Right ventricle myocardium inferior (tissue), 1 donor: ENCODE measurements at places on chromosomes 1 and 21. TPM values are rescaled to one million over a fixed set of nuclear protein-coding genes. Genes with fewer than 3 reads are reported as not detected.
A peak's percentile ranks its signal among the peaks of the same experiment; 100 is the strongest.

DNA sequence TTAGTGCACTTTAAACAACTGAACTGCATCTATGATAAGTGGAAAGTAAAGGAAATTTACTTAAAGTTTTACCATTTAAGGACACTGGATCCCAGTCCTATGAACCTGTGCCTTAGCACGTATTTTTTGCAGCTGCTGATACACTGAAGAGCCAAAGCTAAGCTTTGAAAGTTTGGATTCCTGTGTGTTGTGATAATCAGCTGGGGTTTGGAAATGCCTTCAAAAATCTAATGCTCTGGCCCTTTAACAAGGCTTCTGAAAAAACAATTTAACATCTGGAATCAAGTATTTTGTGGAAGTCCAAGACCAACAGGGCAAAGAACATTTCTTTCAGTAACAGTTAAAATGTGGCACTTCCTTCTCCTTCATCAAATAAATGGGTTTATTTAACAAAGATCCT, 51.8 kb downstream of the DDAH1 start:
- DNase-seq = no peak

DNA sequence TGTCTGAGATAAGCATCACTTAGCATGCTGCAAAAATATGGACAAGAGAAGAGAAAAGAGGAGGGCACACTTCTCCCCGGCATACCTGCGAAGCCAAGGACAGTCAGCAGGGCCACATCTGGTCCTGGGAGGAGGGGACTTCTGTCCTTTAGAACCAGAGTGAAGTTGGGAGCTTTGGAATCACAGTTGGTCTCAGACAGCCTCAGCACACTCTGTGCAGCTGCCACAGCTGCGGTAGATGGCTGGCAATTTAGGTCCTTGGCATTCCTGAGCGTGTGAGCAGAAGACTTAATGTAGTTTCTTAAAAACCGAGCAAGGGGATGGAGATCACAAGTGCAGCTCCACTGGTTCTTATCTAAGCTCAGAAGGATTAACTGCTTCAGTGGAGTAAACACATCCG, 32.3 kb downstream of the LRRC53 start:
- DNase-seq = no peak

RGS18 gene
- total RNA-seq = 1.3 TPM

DNA sequence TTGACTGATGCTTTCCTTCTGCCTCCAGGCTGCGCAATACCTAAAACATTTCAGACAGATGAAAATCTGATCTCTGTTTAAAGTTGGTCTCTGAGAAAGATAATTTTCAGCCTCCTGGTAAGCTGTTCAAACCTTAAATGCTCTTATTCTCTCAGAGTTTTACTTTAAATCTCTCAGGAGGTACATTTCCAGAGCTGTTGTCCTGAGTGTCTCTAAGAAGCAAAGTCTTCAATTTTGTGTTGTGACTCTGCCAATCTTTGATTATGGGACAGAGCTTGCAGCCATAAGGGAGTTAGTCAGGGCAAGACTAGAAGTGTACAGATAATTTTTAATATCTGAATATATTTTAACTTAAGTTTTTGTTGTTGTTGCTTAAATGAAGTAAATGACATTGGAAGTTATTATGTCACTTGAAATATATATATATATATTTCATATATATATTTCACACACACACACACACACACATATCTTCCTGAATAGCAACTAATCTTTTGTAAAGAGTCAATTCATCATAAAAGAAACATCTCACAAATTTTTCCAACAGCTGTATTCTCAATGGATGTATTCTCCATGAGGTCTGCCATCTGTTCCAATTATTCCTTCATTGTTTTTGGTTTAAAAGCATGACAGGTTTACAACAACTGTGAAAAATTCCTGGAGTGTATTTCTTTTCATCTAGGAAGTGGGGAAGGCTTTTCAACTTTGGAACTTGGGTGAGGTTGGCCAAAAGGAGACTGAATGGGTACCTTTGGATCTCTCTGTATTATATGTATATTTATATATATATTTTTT, 259.4 kb downstream of the BACH1 start:
- no peak for DNase-seq

SERPINC1 gene
- total RNA-seq = 0.46 TPM

RAP1GAP gene
- total RNA-seq = 4.5 TPM

DNA sequence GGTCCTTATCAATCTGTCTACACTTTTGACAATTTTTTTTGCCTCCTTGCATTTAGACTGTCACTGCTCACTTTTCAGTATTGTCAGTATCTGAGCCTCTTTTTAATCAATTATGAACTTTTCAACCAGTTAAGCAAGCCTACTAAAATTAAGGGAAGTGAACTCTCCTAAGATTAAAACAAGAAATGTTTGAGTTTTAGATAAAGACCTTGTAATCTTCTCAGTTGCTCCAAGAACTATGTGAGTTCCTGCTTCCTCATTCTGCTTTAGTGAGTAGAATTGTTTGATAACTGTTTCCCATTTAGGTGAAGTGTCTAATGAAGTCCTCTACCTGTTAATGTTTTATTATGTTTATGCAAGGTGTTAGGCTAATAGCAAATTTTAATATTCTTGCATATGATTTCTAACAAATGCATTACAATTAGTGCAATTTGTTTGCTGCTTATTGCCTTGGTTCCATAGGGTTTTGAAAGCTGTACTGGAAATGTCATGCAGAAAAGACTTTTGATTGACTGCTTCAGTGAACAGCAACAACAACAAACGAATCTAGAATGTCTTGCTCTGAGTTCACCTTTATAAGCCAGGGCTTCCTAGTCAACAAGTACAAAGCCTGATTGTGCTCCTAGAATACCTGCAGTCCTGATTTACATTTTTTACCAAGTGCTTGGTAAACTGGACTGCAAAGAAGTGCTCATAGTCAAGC, 40.9 kb downstream of the PLA2G4A start:
- DNase-seq = no peak

GRCh38 chr21:34774750-34775149, 106.0 kb downstream of the CLIC6 start:
- DNase-seq = no peak

GRCh38 chr1:181140398-181140797, 51.9 kb downstream of the IER5 start:
- DNase-seq = no peak

IGSF3 gene
- total RNA-seq = 15.8 TPM

DNA sequence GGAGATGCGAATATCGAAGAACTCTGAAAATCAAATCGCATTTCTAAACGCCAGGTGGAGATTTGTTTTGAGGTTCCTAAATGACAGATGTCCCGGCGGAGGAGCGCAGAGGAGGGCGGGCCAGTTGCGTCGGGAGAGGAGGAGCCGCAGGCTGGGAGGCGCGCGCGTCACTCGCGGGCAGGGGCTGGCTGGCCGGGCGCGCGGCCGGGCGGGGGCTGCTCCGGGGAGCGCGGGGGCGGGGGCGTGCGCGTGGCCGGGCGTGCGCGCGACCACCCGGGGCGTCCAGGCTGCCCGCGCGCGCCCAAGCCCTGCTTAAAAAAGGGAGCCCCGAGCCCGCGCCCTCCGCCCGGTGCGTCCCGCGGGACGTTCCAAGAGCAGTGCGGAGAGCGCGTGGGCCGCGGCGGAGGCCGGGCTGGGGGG, 47.3 kb downstream of the H3-3A start:
- DNase-seq = peak; percentile 95
